ENCODE measurements at places on chromosomes 2 and 18.

DNA sequence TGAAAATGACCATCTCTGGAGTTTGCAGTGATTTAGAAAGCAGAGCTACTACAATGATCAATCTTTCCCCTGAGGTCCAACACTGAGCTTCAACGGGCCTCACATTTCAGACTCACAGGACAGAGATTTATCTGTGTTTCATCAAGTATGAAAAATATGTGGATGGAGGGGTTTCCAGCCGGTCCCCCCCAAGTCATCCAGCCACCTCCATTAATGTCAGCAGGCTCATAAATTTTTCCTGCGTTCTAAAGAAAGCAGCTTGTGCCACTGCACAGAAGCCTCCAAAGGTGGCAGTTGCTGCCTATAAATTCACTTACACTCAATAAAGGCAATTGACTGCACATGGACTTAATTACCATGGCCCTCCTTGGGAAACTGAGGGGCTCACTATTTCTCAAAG lies 117.4 kb upstream of the ACKR3 start:
- no peak for DNase-seq

- DNase-seq: no peak
These were observed 448.4 kb downstream of the SLC4A3 start for GRCh38 chr2:220075835-220076234.

DNA sequence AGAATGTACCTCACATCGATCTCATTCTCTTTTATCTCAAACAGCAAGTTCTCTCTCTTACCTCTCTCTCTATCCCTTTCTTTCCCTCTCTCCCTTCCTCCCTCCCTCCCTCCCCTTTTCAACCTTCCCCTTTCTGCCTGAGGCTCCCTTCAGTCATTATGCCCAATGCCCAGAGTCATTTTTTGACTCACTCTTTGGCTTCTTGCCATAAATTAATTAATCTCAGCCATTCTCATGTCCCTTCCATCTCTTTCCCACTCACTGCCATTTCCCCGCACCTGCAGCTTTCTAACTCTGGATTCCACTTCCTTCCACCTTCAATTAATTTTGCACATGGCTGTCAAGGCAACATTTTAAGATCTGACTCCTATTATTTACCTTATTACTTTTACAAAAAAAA lies 60.1 kb downstream of the EVA1A start:
- DNase-seq: no peak

GRCh38 chr2:235230821-235231601 lies 262.8 kb upstream of the AGAP1 start:
- no peak for DNase-seq

DNA sequence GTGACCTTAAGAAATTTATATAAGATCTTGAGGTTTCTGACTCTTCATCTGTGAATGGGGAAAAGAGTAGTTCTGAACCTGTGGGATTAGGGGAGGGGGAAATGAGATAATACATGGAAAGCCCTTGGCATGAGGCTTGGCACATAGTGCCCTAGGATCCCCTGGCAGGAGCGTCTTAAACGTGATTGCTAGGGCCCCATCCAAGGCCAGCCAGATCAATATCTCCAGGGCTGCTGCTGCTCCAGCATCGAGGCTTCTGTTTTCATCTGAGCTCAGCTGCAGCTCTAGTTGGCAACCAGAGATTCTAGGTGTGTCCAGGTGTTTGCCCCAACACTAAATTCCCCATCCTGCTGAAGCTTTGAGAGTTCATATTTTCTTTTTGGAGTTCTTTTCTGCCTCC lies 71.0 kb downstream of the IL1R2 start:
- DNase-seq: no peak

GRCh38 chr2:15042801-15043217 lies 410.3 kb downstream of the LRATD1 start:
- DNase-seq: no peak

- DNase-seq: no peak
These were observed 51.7 kb upstream of the OTX1 start for GRCh38 chr2:62998949-62999348.

- DNase-seq: no peak
These were observed 90.4 kb downstream of the PLCL1 start for GRCh38 chr2:197894751-197895274.

DNA sequence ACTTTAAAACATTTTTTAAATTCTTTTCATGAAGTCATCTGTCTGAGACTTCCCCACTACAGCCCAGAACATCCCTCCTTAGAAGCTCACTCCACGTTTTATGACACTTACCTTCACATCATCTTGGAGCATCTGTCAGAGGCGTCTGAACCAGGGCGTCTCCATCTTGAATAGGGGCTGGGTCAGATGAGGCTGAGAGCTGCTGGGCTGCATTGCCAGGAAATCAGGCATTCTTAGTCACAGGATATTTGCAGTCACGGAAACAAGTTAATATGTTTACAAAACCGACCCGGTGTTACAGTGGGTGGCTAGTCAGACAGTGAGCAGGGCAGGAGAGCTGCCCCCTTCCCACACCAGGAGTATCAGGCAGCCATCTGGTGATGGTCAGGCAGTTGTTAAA lies 456.5 kb downstream of the FBXO15 start:
- no peak for DNase-seq

GRCh38 chr2:111121028-111121827 lies 514 bp downstream of the BCL2L11 start:
- peak; percentile 63 for DNase-seq

DNA sequence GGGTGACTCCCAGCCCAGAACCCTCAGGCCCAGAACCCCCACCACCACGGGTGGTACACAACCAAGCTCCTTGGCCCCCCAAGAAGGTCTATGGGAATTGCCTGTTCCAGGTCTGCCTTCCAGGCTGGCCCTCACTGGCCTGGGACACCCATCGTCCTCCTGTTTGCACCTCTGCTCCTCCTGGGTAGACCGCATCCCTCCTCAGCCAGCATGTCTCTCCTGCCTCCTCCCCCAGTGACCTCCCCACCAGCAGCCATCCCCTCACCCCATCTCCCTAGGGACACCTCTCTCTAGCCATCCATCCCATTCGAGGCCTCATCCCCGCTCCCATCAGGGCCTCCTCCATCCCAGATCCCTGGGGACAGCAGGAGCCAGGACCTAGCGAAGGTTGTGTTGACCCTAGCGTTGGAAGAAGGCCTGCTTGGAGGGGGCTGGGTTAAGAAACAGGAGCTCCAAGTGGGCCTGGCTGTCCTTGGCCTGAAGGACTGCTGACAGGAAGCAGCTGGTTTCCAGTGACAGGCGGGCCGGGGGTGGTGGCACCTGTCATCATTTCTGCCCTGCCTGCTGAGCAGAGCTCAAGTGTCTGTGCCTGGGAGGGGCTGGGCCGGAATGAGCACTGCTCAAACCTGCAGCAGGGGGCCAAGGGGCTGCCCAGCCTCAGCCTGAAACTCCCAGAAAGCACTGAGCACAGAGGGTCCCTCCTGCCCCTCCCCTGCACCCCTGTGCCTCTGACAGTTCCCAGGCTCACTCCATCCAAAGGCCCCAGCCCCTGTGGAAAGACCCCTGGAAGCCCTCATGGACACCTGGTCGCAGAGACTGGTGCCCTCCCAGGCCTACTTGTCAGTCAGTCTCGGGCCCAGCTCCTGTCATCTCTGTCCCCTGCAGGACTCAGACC lies 96.0 kb upstream of the OTOS start:
- DNase-seq: peak; percentile 69
